Fibroblast of the aortic adventitia (primary cell): ENCODE measurements at places on chromosomes 3 and 15.

DNA sequence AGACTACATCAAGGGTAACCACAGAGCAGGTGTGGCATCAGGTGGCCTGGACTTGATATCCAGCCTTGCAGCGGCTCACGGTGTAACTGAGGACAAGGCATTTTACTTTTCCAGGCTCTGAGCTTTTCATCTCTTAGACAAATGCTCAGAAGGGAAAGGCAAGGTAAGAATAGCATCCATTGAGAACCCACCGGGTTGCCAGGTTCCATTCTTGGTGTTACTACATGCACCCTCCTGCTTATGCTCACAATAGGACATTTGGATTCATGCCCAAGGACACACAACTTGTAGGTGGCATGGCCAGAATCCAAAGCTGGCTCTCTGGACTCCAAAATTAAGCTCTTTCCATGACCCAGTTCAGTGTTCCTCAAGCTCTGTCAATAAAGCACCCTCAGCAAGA lies 85.5 kb downstream of the CCNL1 start:
- no peak for DNase-seq

- DNase-seq = peak; percentile 53
Observed at GRCh38 chr15:71093054-71094024, 21.9 kb upstream of the THSD4 start.

- peak; percentile 24 for DNase-seq
Observed at GRCh38 chr3:167406876-167407492, 26.9 kb upstream of the ZBBX start.

DNA sequence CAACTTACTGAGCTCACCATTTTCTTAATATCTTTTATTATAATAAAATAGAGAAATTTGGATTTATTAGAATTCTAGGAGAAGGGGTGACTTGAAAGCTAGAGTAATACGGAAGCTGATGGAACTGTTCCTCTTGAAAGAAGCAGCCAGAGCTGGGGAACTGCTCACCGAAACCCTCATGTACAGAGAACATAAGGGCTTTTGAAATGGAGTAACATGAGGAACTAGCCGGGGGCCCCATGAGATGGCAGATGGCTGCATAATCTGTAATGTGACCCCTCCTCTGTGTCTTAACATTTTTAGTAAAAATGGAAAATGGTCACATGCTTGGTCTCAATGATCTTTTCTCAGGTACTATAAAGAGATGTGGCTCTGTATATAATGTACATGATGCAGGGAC lies 15.7 kb upstream of the DYNC1LI1 start:
- DNase-seq = no peak

GRCh38 chr3:145176907-145177306 lies 984.1 kb downstream of the PLOD2 start:
- DNase-seq = no peak

GRCh38 chr15:99545605-99546004 lies 20.2 kb upstream of the MEF2A start:
- DNase-seq = peak; percentile 40

DNA sequence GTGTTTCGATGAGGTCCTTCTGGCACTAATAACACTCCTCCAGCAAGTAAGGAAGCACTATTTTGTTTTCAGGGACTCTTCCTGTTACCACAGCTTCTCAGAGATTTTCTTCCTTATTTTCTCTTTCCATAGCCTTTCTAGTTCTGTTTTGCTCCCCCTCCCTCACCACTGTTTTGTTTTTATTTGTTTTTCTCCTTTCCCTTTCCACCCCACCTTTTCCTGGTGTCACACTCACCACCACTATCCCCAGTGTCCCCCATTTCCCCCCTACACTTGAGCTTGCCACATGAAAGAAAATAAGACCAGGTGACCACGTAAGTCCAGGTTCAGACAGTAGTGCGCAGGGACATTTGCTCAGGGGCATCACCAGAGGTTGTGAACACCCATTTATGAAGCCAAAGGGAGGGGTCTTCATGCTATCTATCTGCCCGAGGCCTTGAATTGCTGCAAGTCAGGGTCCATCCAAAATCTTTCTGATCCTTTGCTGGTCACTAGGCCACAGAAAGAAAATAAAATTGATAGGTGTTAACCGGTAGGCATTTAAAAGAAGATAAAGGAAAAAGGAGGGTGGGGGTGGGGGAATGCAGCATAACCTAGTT lies 1.4 kb upstream of the RFTN1 start:
- no peak for DNase-seq

- no peak for DNase-seq
Observed at GRCh38 chr15:89852342-89852995, 37.8 kb upstream of the ANPEP start.

GRCh38 chr15:27448986-27449385 lies 478.0 kb downstream of the GABRG3 start:
- peak; percentile 3 for DNase-seq

GRCh38 chr3:44106756-44107155 lies 134.9 kb upstream of the TOPAZ1 start:
- DNase-seq = no peak

DNA sequence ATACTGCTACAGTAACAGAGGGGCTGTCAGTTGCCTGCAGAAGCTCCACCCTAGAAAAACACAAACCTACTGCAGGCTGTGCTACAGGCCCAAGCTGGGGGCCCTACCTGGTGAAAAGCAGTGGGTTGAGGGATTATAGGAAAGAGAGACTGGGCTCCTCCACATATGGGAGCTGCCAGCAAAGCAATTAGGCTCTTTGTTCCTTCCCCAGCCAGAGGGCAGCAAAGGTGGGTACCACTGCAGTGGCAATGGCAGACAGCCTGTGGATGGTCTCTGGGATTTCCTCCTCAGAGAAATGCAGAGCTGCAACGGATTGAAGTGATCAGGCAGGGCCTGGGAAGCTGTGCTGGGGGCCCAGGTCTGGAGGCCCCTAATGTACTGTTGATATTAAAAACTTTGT lies 19.1 kb upstream of the DNAAF4 start:
- no peak for DNase-seq

- no peak for DNase-seq
Observed at GRCh38 chr15:84953136-84953535, 28.5 kb upstream of the PDE8A start.

DNA sequence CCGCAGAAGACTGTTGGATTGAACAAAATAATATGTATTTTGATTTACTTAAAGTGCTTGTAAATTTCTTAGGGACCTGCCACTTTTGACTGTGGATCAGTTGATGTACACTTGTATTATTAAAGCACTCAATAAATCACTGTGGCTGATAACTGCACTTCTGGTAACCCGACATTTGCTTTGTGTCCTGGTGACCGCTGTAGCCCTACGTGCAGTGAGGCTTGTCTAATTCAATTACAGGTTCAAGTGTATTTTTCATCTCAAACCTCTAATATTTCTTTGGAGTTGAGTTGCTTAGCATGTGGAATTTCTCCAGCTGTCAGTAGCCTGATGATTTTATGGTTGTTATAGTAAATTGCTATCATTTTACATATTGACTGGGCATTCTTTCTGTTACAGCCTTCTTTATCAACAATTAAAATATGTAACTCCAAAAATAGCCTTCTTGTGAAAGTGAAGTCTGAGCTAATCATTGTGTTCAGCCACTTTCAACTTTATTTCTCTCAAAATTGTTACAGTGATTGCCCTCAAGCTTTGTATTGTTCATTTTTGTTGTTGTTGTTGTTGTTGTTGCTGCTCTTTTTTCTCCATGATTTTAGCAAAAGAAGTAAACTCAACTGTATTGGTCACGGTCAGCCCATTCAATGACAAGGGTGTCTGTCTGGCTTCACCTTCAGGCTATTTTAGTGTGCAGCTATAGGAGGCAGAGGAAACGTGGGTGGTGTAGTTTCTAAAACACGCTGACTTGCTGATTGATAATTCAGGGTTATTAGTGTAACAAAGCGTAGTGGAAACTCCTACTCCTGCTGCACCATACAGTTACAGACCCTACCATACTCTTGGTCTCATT lies 215.1 kb upstream of the UBE2E1 start:
- no peak for DNase-seq

DNA sequence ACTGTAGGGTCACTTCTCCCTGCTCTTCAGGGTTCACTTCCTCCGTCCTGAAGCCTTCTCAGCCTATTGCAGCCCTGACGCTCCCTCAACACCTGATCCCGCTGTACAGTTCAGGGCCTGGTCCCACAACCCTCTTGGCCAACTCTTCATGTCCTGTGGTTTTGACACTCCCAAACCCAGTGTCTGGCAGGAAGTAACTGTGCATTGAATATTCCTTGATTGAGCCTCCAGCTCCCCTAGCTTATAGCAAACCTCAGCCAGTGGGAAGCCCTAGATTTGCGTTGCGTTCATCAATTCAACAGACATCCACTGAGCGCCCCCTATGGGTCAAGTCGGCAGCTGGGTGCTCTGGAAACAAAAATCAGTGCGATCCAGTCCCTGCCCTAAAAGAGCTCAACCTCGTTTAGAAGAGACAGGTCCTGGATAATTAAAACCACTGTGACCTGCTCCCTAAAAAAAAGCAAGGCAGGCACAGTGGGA lies 13.5 kb downstream of the UBAP1L start:
- peak; percentile 74 for DNase-seq

DNA sequence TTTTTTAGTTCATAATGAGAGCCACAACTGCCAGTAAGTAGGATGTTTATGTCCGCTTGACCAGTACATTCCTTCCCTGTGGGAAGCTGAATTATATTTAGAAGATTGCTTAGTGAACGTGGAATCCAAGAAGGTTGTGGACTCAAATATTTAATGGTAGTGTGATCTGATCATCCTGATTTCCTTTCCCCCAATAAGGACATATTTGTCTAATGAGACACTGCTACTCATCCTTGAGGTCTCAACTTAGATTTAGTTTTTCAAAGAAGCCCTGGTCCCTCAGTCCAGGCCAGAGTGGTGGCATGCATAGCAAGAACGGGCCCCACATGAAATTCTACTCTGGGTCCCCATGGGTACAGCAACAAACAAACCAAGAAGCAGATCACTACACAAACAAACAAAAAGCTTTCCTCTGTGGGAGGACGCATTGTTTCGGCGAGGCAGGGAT lies 60.8 kb downstream of the USP13 start:
- DNase-seq = no peak

- peak; percentile 86 for DNase-seq
Observed at GRCh38 chr3:64462203-64462602, 225.6 kb downstream of the ADAMTS9 start.
